Hematopoietic multipotent progenitor cell treated with erythropoietin and hydrocortisone succinate and interleukin-3 and kit ligand, for 6 days (in vitro differentiated cells): ENCODE measurements at places on chromosomes 7 and 10.

- no peak for DNase-seq
Observed at GRCh38 chr7:23547662-23548061, 15.9 kb upstream of the TRA2A start.

- no peak for DNase-seq
Observed at GRCh38 chr7:90747516-90747915, 151.4 kb downstream of the CDK14 start.

DNA sequence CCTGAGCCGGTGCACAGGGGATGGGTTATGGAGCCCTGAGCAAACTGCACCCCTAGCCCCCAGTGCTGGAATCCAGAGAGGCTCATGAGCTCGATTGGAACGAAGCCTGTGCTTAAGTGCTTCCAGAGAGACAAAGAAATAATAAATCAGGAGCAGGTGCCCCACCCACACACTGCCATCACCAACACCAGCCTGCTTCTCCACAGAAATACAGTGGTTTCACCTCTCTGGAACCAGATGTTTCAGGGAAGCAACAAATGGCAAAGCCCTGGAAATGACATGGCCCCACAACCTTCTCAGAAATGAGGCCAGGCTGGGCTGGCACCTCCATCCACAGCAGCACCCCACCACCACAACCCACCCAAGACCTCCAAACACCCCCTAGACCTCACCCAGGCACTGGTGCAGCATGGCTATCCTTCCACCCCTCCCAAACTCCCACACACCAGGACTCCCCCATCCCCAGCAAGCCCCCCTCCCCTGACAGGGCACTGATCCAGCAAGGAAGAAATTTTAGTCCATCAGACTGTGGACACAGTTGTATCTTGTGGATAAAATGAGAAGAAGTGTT lies 4.1 kb upstream of the SLC18A3 start:
- DNase-seq: no peak

GRCh38 chr7:100975371-100975821 lies 6.0 kb downstream of the MUC12 start:
- DNase-seq: no peak

- DNase-seq: no peak
Observed at GRCh38 chr7:158316466-158317031, 271.1 kb downstream of the PTPRN2 start.

DNA sequence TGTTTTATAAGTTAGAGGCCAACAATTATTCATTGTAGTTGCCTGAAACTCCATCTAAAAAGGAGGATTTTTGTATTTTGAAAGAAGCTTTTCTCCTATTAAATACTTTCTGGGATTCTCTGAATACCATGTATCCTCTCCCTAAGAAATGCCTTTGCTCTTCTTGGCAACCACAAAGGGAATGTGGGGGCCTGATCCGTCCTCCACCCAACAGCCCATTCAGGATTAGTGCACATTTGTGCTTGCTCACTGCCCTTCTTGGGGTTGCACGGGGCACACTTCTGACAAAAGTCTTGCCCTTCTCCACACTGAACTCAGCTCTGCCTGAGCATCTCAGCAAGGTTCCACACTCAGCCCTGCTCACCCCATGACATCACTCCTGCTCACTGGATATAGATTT lies 194.2 kb downstream of the SLC25A13 start:
- DNase-seq: no peak

DNA sequence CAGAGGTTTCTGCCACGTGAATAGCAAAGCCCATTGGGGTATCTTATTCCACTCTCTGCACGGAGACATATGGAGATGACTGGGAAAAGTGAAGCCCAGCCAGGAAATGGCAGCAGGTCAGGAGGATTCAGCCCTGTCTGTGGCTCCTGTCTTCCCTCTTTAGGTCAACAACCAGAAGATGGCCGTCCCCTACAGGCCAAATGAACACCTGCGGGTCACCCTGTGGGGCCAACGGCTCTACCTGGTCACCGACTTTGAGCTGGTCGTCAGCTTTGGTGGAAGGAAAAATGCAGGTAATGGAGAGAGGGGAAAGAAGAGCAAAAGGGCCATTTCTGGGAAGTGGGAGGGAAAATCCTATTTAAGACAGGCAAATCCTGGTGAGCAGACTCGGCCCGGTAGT lies 38.3 kb downstream of the EPHB4 start:
- DNase-seq: no peak

DNA sequence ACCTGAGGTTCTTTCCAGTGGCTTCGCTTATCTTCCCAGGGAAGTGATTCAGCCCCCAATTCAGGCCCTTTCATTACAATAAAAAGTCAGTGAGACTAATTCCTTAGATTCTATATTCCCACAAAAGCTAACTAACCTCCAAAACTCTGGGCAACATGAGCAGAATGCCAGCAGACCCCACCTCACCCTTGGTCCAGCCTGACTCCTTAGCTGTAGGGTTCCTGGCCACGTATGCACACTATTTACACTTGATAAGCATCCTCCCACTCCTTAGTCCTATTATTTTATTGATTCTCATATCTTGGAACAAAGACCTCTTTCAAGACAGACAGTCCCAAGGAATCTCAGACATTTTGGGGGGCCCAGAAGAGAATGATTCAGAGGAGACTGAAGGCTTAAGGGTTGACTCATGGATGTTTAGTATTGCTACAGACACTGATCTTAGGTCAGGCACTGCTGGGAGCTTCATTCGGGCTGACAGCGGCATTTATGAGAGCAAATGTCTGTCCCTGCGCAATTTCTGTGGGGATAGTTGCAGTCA lies 162.6 kb upstream of the GDF10 start:
- no peak for DNase-seq

GRCh38 chr7:96248405-96248804 lies 73.5 kb downstream of the SLC25A13 start:
- no peak for DNase-seq

- DNase-seq: no peak
Observed at GRCh38 chr7:20793694-20794394, 7.2 kb upstream of the SP8 start.

DNA sequence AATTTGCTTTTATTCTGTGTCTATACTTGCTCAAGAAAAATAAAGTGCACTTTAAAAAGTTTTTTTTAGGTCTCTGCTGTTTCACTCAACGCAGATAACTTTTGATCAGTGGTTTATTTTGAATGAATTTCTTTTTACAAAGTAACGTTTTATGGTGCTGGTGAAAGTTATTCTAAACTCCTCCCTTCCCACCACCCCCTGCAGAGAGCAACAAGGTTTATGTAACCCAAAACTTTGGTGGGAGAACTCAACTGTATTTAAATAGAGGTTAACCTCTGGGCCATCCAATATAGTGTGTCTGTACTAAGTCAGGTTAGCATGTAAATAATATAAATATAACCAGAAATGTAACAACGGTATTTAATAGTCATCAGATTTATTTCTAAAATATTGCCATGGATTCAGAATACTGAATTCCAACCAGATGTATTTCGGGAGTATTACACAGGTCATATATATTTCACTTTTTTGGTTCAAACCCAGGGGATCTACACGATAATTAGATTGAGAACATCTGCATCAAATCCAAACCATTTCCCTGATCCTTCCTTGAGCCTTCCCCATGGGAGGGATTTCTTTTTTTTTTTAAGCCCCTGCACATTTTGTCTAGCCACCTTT lies 3.9 kb upstream of the CUX1 start:
- DNase-seq: no peak

- DNase-seq: no peak
Observed at GRCh38 chr7:124840435-124840834, 74.8 kb upstream of the GPR37 start.

DNA sequence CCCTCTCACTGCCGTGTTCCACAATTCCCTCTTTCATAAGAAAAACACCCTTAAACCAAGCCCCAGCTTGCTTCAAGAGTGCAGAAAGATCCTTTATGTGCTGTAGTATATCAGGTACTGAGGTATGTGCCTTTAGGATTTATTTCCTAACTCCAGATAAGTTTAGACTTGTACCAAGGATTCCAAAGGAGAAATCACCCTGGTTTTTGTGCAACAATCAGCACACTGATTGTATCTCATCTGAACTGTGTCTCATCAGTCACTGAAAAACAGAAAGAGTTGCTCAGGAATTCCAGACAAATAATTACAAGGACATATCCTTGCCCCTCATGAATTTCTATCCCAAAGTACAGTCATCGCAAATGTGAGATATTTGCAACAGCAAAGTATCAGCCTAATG lies 77.2 kb upstream of the PTPRZ1 start:
- DNase-seq: no peak

DNA sequence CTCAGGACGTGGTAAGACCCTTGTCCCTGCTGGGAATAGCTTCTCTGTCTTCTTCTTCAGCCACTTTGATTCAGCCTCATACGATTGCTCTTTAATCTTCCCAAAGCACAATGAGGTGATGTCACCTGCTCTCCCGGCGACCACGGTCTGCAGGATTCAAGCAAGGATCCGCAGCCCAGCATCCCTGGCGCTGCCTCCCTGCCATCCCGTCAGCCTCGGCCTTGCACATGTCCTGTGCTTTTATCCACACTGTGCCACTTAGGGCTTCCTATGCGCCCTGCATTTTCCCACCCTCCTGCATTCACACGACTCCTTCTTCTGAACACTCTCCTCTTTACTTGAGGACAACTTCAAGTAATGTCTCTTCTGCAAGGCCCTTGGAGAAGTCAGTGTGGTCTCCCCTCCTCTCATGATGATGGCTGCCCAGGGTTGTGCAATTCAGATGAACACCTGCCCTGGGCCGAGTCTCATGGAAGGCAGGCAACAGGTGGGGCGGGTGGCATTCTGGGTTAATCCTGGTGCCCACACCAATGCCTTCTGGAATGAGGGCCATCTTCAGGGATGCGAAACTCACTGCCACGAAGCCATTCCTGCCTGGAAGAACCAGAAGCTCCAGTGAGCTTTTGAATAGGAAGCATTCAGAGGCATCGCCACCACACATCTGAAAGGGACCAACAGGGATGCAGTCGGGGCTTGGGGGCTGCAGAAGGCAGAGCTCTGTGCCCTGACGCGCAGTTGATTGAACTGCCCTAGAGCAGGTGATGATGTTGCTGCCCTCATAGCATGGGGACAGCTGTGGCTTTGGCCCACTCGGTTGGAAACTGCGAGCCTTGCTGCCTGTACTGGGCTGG lies 287.5 kb downstream of the GLRX3 start:
- DNase-seq: no peak

DNA sequence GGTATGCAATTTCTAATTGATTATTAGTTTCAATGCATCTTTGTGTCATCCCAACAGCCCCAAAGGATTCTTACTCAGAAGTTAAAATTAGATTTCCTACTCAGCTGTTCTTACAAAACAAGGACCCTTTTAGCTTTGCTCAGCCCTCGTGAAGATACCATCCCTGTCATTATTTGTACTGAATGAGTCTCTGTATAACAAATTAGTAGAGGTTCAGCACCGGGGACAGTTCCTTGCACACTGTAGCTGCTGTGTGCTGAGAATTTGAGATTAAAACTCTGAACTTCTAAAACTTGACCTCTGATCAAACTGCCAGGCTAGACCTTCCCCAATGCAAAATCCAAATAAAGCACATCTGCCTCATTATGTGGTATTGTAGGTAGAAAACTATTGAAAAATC lies 299.1 kb downstream of the LHFPL3 start:
- DNase-seq: peak; percentile 74

DNA sequence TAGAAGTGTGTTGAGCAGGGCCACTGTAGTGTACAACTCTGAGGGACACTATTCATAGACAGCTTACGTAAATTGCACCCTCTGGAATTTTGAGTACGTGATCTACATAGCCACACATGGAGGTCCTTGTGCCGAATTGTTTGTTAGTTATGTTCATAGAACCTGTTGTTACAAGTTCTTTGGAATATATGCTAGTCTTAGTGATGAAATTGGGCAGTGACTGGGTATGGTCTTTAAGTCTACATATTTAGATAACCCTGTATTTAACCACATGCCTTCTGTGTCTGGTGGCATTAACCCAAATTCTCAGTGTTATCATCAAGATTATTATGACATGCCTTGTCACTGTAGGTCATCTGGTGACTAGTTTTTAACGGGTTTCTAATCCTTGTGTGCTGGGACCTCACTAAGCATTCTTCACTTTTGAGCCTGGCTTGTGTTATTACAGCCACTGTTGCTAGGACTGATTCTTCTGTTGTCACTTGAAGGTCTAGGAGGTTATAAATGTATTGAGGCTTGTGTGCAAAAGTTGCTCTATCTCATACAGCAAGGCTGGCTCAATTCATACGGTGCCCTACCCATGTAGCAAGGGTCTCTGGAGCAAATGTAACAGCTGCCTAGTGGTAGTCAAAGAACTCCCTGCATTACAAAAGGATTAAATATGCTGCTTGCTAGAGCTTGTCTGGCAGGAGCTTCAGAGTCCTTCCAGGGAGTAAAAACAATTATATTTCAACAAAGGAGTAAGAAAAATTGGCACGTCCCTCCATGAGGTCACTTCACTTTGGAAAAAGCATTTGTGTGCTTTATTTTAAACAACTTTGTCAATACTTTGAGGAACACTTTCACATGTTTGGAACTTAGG lies 65.4 kb downstream of the CDK14 start:
- DNase-seq: peak; percentile 65

DNA sequence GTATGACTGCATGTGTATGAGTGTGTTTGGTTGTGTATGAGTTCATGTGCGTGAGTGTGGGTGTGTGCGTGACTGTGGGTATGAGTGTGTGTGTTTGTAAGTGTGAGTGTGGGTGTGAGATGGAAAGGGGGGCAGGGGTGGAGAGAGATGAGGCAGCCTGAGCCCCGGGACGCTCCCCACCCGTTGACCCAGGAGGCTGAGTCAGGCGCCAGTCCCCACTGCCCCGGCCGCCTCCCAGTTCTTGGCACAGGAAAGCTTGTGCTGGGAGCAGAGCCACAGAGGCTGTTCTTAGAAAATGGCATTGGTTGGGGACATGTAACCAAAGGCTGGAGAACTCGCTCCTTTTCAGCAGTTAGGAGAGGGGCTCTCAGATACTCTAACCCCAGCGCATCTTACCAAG lies 27.8 kb upstream of the NUB1 start:
- peak; percentile 51 for DNase-seq

DNA sequence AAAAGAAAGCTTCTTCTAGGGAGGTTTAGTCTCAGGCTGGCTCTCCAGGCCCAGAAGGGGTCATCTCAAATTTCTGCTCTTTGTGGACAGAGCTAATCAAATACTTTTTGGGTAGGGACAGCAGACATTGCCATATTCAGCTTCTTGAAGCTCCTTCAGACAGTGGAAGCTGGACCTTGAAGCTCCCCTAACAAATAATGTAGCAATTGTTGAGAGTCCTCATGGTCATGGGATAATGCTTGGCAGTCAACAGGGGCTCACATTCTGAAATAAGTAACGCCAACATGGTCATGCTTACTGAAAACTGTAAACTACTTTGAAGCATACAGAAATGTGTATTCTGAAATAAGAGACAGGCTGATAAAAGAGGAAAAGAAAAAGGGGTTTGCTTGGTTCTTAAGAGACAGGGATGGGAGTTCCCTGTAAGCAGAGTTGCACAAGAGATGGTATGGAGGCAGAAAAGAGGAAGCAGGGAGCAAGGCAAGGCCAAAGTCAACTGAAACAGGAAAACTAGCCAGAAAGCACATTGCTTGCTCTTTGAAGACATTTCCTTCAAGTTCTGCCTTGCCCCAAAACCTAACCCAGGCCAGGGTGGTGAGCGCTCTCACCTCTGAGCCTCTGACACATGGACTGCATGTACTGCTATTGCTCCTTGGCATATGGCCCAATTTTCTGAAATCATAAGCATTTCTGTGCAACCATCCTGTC lies 53.1 kb upstream of the KMT2E start:
- peak; percentile 70 for DNase-seq

- peak; percentile 75 for DNase-seq
Observed at GRCh38 chr10:96292971-96293920, 11.0 kb upstream of the DNTT start.
